Right atrium auricular region (tissue), 2 donors: ENCODE measurements at places on chromosomes 3 and 15.

GRCh38 chr3:81045976-81046375, 715.5 kb downstream of the GBE1 start:
- no peak for DNase-seq

- DNase-seq: no peak
Measured at GRCh38 chr3:55183201-55183600, 255.3 kb upstream of the LRTM1 start.

DNA sequence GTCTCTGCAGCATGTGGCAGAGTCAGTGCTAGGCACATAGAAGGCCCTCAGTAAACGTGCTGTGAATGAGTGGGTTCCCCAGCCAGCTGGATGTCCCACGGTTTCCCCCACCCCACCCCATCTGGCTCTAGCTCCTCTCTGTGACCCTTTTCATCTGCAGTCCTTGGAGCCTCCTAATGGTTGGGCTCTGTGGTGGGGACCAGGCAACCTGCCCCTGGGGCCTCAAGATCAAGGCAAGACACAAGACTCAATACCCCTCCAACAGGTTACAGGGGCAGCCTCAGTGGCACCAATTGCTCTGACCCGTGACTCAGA, 17.1 kb upstream of the CYP11A1 start:
- no peak for DNase-seq

- DNase-seq: no peak
Measured at GRCh38 chr3:98565237-98565643, 28.2 kb downstream of the CPOX start.

- DNase-seq: no peak
Measured at GRCh38 chr15:71808311-71809020, 1.9 kb upstream of the NR2E3 start.

- DNase-seq: no peak
Measured at GRCh38 chr3:93988283-93988682, 8.3 kb downstream of the ARL13B start.

DNA sequence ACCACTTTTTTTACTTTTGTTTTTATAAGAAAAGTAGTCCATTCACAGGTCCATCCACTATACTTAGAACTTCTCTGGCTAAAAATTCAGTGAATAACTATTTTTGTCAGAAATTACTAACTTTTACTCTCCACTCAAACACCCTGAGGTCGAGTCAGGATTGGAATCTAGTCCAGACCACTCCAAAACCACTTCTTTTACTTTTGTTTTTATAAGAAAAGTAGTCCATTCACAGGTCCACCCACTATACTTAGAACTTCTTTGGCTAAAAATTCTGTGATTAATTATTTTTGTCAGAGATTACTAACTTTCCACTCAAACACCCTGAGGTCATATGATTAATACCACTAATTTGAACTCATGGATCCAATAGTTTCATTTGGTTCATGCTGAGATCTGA, 239.4 kb downstream of the RORA start:
- no peak for DNase-seq

DNA sequence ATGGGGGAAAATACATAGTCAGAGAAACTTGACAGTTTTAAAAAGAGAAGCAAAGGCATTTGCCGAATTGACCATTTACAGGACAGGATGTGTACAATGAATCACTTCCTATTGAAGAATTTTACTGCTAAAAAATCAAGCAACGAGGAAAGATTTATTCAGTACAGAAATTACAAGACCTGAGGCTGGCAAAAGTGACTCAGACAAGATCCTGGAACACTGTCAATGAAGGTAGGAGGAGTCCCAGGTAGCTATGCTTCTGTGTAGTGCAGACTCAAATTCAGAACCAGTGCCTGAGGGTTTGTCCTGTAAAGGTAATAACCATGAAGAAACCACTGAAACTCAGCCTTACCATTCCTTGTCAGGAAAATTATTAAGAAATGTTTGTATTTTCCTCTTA, 120.9 kb downstream of the ZMAT3 start:
- DNase-seq: no peak

GRCh38 chr3:56076746-56077145, 391.5 kb downstream of the ERC2 start:
- DNase-seq: no peak

DNA sequence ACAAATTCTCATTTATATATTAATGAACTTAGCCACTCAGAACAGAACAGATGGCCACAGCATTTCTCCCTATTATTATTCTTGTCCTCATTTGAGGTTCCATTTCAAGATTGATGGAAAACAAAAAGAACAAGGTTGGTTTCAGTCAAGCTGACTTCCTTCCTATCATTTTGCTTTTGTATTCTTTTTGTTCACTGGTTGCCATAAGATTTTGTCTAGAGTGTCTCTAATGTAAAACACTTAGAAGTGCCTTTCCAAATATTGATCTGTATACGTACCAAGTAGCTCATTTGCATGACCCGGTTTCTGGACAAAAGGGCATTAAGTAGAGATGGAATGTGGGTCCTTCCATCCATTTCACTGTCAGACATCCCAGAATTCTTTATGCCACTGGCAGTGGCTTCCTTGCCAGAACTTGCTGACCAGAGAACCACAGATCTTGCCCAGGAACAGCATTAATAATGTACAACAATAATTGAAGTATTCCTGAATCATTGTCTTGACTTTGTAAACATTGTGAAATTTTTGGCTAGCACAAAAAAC, 63.8 kb downstream of the PEX5L start:
- DNase-seq: no peak

GRCh38 chr15:74345051-74345450, 22.4 kb downstream of the CYP11A1 start:
- no peak for DNase-seq

- DNase-seq: no peak
Measured at GRCh38 chr15:48493084-48493762, 152.3 kb downstream of the FBN1 start.

DNA sequence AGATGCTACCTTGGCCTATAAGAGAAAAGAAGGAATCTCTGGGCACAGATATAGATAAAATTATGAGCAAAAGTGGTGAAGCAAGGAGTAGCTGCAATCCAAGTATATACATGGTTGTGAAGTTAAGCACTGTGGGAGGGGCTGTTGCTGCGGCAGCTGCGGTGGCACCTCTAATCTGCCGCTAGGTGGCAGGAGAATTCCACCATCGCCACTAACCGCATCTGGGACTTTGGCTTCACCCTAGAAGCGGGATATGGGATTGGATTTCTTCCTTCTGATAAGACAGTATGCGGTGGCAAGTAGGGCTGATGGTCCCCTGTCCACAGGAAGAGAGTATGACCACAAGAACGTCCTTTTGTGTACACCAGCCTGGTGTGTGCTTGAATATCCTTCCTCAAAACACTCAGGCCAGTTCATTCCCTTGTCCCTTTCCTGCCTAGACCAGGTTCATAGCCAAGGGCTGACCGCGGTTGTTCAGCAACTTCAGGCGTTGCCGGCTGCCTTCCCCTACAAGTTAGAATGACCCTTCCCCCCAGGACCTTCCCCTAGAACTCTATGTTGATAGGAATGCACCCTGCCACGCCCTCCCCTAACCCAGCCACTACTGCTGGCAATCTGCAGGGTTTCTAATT, 5.1 kb downstream of the MAGEL2 start:
- DNase-seq: no peak

DNA sequence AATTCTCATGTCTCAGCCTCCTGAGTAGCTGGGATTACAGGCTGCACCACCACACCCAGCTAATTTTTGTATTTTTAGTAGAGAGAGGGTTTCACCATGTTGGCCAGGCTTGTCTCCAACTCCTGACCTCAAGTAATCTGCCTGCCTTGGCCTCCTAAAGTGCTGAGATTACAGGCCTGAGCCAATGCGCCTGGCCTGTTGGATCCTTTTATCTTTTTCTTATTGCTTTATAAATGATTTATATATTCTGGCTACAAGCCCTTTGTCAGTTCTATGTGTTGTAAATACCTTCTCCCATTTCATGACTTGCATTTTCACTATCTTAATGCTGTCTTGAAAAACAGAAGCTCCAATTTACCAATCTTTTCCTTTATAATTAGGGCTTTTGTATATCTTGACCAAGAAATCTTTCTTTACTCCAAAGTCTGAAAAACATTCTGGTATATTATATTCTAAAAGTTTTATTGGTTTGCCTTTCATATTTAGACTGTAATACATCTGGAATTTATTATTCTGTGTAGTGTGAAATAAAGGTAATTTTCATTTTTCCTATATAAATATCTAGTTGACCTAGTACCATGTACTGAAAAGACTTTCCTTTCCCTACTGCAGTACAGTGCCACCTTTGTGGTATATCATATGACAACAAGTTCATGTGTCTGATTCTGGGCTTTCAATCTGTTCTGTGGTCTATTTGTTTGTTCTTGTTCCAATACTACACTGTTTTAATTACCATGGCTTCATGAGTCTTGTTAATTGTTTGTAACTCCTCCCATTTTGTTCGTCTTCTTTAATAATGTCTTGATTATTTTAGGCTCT, 52.9 kb upstream of the RNU6-1 start:
- no peak for DNase-seq

DNA sequence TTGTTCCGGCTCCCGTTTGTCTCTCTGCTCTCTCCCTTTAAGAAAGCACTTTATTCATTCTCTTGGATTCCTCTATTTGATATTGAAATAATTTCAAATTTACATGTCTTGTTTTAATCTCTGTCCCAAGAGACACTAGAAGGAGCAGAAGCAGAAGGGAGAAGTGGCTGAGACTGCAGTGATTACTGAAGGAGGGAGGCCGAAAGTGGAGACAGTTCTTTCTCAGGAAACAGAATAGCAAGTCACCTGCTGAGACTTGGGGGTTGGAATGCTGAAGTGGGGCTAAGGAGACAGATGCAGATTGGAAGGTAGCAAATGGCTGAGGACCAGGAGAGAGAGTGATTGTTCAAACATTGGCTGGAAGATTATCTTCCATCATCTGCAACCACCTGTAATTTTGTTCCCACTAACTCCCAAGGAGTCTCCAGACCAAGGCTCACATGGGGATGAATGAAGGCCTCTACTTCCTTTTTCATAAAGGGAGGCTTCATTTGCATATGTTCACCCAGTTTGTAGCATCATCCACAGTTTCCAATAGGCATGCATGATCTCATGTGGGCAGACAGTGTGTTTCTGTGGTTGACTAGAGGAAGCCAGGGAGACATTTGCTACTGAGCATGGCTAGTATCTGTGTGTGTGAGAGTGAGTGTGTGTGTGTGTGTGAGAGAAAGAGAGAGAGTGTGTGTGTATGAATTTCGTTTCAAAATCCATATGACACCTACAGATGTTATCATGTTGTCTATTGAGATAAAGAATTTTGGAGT, 24.0 kb downstream of the LTF start:
- DNase-seq: no peak

DNA sequence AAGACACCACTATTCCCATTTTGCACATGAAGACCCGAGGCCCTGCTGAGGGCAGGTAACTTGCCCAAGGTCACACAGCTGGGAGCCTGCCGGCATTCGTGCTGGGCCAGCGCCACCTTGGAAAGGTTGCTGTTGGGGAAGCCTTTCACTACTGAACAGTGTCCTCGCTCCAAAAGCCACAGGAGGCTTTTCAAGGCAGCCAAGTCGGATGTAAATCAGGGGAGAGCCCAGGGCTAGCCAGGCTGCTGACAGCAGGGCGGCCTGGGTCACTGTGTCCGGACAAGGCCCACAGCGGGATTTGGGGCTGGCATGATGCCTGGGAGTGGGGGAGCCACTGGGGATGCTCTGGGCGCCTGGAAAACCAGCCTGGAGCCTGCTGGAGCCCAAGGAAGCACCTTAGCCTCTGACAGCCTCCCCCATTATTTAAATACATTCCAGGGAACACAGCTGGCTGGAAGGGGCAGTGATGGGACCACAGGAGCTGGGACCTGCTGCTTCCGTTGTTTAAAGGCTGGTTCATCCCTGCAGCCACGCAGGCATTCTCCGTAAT, 10.5 kb downstream of the SLC6A6 start:
- DNase-seq: no peak

- no peak for DNase-seq
Measured at GRCh38 chr3:33430571-33430970, 9.6 kb downstream of the UBP1 start.

- DNase-seq: no peak
Measured at GRCh38 chr3:136885357-136886213, 23.6 kb downstream of the NCK1 start.

- DNase-seq: no peak
Measured at GRCh38 chr3:60932643-60933042, 318.6 kb downstream of the FHIT start.

- DNase-seq: no peak
Measured at GRCh38 chr3:17423786-17424536, 318.5 kb downstream of the TBC1D5 start.

- no peak for DNase-seq
Measured at GRCh38 chr15:52857937-52858781, 68.0 kb upstream of the ONECUT1 start.

DNA sequence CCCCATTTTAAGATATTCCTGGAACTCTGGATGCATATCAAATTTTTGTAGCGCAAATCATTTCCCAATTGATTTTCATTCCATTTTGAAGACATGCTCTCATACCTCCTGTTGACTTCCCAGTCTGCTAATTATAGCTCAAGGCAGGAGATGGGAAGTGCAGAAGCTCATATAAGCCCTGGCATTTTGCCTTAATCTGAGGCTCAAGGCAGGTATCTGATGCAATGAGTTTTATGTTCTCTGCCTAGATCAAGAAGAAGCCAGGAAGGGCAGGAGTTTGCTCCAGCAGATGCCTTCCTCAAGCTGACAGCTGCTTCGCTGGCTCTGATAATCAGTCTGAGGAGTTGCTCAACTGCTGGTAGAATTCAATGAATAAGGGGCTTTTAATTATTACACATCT, 65.6 kb upstream of the NEDD4 start:
- no peak for DNase-seq

GRCh38 chr15:63953524-63953923, 92.8 kb downstream of the DAPK2 start:
- DNase-seq: no peak

GRCh38 chr3:123331651-123332050, 117.2 kb downstream of the ADCY5 start:
- DNase-seq: no peak

DNA sequence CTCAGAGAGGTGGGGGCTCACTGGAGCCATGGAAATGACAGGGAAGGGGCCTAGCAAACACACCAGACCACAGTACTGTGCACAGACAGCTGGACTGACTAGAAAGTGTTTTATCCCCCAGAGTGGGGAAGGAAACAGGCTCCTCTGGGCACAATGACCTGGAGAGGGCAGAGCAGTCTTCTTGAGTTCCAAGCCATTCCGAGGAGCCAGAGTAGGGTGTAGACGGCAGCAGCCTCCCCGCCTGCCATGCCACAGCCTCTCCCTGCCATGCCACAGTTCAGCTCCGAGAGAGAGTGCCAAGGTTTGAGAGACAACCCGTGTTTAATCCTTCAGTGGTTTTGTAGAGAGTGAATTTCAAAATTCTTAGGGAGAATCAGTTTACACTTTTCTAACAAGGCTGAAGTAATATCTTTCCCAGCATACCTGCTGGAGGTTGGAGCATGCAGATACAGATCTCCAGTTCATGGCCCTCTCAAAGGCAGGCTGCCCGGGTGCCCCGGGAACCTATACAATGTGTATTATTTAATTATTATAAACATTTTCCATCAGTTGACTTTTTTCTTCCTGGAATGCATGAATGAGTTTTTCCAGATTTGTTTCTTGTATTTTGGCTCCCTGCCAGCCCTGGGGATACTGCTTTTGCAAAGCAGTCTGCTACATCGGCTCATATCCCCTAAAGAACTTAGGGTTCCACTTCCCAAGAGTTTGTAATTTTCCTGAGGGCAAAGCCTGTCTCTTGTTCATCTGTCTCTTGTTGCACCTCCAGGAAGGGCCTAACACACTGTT, 3.2 kb downstream of the PODXL2 start:
- DNase-seq: no peak
